ENCODE measurements at places on chromosomes 5 and 9. TPM values are rescaled to one million over a fixed set of nuclear protein-coding genes. Genes with fewer than 3 reads are reported as not detected.

Gene LCN9
- total RNA-seq, result not detected

Gene ENTPD2
- not detected for total RNA-seq

Gene FAM169A
- 4.0 TPM for total RNA-seq

Gene PRKACG
- not detected for total RNA-seq

Gene CCL27
- not detected for total RNA-seq

Gene ALDOB
- total RNA-seq, result under 0.01 TPM

Gene PCDHGA1
- total RNA-seq, result 0.33 TPM

Gene TXNDC8
- not detected for total RNA-seq

Gene DAB2IP
- total RNA-seq, result 24.3 TPM

Gene PCBD2
- total RNA-seq, result 4.8 TPM

DNA sequence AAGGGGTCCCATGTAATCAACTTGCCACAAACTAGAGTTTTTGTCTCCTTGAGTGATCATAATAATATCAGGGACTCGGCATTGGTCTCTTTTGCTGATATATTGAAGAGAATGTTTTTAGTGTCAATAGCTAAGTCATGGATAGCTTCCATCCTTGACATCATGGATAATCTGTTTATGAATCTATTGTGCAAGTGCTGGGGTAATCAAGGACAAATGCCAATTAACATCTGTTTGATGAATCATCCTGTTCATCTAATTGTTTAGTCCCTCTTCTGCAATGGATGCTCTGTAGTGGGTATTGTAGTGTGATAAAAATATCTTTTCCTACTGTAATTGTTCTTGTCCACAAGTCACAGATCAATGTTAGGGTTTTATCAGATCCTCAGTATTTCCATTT, 607.5 kb upstream of the SEMA6A start:
- DNase-seq, result no peak

GRCh38 chr9:9041756-9042155, 1242.2 kb upstream of the DMAC1 start:
- DNase-seq, result no peak

- DNase-seq, result no peak
Measured at GRCh38 chr5:137935190-137935589, 45.9 kb downstream of the PKD2L2 start.

GRCh38 chr9:124879226-124879625, 17.3 kb downstream of the ARPC5L start:
- DNase-seq, result no peak

GRCh38 chr9:77844415-77844814, 187.2 kb downstream of the GNAQ start:
- no peak for DNase-seq

GRCh38 chr5:142222866-142223558, 101.8 kb downstream of the SPRY4 start:
- DNase-seq, result no peak

- no peak for DNase-seq
Measured at GRCh38 chr9:136690104-136690805, 3.0 kb upstream of the AGPAT2 start.

DNA sequence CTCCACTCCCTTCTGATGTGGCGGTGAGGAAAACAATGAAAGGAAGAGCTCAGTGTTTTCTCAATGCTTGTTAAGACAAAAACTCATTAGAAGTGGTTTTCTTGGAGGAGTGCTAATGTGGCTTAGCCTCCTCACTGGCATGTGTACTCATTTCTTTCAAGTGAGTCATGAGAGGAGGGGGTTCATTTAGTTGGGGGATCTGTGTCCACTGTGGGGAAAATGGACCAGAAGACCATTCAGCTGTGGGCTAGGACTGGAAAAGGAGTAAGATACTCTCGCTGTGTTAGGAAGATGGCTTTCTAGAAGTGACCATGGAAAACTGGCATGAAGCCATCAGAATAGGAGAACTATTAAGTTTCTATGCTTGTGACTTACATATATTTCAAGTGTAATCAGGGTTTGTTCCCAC, 23.5 kb downstream of the KLF9 start:
- peak; percentile 59 for DNase-seq

- DNase-seq, result no peak
Measured at GRCh38 chr9:93261735-93262523, 78.0 kb downstream of the WNK2 start.

DNA sequence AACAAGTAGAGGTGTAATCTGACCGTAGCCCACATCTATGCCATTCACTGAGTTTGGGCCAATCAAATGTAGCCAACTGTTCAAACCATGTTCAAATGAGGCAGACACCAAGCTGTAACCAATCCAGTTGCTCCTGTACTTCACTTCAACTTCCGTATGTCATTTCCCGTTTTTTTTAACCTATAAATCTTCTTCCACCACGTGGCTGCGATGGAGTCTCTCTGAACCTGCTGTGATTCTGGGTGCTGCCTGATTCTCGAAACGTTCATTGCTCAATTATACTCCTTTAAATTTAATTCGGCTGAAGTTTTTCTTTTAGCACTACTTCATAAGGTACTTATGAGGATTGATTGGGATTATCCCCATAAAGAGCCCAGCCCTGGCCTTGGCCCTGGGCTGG, 179.7 kb downstream of the PIK3R1 start:
- DNase-seq, result no peak

DNA sequence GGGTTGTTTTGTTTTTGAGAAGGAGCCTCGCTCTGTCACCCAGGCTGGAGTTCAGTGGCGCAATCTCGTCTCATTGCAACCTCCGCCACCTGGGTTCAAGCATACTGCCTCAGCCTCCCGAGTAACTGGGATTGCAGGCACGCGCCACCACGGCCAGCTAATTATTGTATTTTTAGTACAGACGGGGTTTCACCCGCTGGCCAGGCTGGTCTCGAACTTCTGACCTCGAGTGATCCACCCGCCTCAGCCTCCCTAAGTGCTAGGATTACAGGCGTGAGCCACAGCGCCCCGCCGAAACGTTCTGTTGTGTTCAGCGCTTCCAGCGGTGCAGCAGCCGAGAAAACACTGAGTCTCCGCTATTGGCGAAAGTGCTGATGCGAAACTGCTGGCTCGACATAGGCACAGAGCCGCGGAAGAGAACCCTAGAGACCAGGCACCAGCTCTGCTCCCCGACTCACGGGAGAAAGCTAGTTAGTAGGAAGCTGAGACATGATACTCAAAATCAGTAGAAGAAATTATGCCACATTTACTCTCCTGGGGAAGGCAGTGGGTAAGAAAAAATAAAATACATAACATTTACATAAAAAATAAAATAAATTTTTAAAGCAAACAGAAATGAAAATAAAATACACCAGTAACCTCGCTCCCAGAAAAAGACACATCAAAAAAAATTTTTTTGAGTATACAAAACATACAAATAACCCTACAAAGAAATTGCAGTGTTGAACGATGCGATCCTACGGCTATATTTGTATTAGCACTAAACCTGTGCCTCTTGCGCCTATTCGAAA, 31.6 kb downstream of the ANXA2R start:
- DNase-seq, result peak; percentile 98

DNA sequence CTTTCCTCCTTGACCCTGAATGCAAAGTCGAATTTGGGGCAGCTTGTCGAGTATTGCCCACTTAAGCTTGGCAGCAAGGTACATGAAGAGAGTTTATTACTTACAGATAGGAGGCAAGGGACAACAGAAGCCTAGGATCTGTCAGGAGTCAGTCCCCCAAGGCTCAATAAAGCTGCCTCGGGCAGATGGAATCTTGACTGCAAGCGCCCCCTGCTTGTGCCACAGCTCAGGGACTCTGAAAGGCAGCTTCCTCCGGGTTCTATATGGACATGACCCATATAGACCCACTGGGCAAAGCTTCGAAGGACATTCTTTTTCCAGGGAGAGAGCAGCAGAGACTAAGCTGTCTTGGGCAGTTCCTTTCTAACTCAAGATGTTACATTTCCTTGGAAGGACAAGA, 971.5 kb downstream of the EFNA5 start:
- DNase-seq, result no peak

- DNase-seq, result no peak
Measured at GRCh38 chr5:14351086-14351661, 208.0 kb downstream of the TRIO start.

GRCh38 chr5:173792781-173793547, 95.2 kb upstream of the CPEB4 start:
- no peak for DNase-seq

DNA sequence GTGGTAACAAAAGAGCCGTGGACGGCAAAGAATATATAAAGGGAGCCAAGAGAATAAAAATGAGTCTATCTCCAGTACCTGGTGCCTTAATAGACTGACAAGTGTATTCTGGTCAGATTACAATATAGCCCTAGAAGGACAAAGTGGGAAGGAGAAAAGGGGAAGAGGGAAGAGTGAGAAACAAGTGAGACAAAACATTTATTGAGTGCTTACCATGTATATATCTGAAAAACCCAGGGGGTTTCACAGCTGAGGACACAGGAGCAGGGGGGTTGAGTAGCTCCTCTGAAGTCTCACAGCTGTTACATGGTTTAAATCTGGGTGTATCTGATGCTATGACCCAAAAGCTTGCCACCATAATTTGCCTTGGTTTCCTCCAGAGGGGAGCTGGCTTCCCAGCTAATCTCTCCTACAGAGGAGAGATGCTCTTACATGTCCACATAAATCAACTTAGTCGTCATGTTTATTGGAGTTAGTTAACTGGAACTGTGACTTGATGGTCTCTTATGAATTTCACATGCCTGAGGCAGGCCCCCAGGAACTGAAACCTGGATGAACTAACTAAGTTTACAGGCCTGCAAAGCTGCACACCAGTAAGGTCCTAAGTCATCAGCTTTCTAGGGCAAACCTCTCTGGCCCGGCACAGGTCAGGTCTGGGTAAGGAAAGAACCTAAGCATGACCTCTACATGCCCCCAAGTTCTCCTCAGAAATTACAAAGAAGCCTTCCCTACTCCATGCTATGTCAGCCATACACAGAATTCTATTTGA, 15.5 kb downstream of the SIL1 start:
- DNase-seq, result no peak

GRCh38 chr9:16559418-16560188, 310.9 kb downstream of the BNC2 start:
- DNase-seq, result no peak

GRCh38 chr9:112179816-112180215, 4.7 kb upstream of the SUSD1 start:
- no peak for DNase-seq

GRCh38 chr9:107008011-107008410, 145.0 kb downstream of the ZNF462 start:
- DNase-seq, result no peak

GRCh38 chr5:145365464-145365863, 469.7 kb downstream of the PRELID2 start:
- DNase-seq, result no peak

DNA sequence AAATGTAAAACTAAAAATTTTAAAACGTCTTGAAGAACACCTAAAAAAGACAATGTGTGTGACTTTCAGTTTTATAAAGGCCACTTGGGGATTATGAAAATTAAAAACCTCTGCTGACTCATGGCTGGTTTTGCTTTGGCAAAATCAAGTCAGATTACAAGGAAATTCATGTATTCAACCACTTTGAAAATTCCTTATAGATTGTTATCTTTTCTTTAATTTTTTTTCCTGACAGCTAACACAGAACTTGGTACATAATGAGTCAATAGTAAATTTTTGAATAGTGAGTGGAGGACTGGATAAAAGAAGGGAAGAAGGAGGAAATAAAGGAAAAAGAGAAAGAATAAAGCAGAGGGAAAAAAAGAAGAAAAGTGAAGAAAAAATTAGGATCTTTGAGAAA, 1774.7 kb upstream of the ACO1 start:
- no peak for DNase-seq

GRCh38 chr9:86838519-86839497, 108.5 kb downstream of the GAS1 start:
- DNase-seq, result no peak

- DNase-seq, result no peak
Measured at GRCh38 chr5:141510850-141511601, 22.1 kb downstream of the PCDHGC5 start.

DNA sequence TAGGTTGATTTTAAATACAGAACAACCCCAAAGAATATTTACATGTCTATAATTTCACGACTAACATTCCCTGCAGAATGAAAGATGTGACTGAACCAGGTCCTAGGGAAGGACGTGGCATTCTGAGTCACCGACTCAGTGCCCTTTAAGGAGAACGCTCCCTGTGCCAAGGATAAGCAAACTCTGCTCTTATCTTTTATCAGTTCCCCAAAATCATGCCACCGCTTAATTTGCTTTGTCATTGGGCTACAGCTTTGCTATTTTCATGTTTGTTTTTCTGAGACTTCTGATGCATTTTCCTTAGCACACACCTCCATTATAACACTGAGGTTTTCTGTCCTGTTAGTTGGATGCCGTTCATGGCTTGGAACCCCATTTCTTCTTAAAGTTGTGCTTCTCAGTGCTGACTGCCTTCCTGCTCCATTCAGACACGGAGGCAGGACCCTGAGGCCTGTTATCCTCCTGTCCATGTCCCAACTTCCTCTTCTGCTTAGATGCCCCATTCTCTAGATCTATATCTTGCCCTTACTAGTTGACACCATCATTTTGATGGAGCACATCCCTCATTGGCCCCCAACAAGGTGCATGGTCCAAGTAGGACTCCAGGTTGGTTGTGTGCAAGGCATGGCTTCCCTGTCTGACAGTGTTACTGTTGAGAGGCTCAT, 11.2 kb upstream of the SEMA4D start:
- DNase-seq, result no peak

DNA sequence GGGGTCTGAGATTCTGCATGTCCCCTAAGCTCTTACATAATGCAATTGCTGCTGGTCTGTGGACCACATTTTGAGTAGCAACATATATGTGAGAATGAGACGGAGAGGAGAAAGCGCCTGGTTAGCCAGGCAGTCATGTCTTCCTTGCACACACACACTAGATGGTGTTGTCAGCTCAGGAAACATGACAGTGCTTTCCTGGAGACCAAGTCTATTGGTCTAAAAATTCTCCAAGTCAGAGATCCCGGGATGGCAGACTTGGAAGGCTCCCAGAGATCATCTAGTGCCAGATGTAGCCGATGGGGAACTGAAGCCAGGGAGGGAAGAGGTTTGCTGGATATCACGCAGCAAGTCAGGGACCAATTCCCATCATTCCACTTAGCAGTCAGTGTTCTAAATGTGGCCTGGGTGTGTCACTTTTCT, 53.4 kb downstream of the GALNT12 start:
- DNase-seq, result peak; percentile 87

DNA sequence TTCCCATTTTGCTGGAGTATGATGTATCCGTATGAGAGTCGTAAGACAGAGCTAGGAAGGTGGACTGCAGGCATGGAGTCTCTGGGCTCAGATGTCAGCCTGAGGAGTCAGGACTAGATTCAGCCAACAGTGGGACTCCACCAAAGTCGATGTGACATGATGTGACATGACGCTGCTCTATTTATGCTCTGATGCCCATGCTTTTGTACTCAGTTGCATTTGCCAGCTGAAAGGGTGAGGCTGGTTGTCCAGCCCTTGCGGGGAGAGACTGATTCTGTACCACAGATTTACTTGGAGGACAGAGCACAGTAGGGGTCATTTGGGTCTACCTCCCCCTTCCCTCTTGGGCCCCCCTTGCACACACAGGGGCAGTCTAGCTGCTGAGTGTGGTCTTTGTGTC, 88.5 kb upstream of the ATG10 start:
- no peak for DNase-seq

Measured in dermis blood vessel endothelial cell (primary cell).